NCI-H1092 treated with DMSO at 0.1 percent for 48 hours (cell line): ENCODE measurements at places on chromosomes 2 and 18.

GRCh38 chr18:77894060-77894459 is 644.4 kb downstream of the GALR1 start:
- DNase-seq = no peak

- no peak for DNase-seq
These were observed 24.0 kb downstream of the PKDCC start for GRCh38 chr2:42071791-42072190.

GRCh38 chr2:176781570-176782217 is 430.9 kb upstream of the HNRNPA3 start:
- DNase-seq = no peak

- no peak for DNase-seq
These were observed 87.0 kb upstream of the MAP4K3 start for GRCh38 chr2:39524061-39524460.

DNA sequence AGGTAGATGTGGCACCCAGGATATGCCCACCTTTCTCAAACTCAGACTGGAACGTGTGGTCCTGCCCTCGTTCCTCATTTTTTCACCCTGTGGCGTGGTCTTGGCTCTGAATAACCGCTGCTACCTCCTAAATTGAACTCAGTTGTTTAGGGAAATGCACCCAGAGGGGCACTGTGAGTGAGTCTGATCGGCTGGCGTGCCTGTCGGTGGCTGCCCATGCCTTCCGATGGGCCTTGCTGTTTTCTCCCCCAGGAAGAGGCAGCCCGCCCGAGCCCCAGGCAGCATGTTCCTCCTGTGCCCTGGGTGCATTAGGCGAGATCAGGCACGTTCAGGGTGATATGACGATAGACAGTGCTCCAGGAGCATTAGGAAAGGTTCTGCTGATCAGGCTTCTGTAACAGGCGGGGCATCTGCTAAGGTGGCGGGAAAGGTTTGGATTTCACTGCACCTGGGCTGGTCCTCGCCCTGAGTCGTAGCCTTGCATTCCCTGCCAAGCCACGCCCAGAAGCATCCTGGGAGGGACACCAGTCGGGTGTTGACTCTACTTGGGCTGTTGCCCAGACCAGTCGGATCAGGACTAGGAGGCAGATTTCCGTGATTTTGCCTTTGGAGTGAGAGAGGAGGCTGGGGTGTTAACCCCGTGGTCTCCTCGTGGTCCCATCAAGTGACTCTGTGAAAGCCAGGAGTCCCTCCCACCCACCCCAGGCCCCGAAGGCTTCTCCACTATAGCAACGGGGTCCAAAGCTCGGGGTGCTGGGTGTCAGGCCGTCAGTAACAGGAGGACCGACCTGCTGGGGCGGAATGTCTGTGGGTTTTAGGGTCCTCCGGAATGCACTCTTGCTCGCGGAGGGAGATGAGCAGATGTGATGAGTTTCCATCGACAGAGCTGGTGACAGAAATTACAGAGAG is 75.1 kb downstream of the SH3BP4 start:
- peak; percentile 56 for DNase-seq

DNA sequence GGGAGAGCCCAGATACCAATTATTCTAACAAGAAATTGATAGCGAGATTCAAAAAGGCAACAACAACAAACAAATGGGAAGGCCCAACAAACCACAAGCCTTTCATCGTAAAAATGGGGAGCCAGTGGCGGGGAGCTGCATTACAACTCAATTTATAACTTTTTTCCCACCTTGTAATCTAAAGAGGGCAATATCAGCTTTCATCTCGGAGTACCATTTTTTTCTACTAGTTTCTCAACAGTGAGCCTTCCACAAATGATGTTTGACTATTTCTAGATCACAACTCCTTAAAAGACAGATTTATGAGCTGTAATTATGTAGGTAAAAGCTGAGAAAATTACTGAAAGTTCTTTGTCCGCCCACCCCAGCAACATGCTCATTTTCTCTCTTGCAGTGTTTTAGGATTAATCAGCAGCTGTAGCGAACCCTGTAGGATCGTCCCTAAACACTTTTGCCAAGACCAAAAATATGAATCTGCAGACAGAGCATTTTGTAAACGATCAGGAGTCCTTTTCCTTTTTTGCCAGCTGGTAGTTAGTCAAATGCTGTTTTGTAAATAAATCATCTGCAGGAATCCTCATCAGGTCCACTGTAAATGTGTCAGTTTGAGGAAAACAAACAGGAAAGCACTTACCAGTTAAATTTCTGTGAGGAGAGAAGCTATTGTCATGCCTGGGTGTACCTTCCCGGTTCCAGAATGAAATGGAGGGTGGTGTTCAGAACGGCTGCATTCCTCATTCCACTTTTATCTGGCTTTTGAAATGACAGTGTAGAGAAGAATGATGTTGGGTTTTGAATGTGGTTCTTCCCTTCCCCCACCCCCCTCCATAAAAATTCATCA is 53.2 kb downstream of the EEF1B2 start:
- DNase-seq = no peak

DNA sequence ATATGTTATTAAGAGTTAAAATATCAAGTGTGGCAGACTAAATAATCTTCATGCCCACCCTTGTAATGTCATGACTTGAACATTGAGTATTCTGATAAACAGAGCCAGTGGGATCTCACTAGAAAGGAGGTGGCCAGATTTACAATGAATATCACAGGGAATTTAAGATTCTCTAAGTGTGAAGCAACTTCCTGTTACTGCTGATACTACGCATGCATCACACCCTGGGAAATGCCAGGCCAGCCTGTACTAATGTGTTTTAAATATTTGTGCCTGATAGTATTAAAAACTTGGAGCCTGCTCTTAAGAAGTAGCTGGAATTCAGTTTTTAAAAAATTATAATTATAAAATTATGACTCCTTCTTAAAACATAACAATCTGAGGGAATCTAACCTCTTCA is 148.3 kb downstream of the LAMA3 start:
- no peak for DNase-seq

GRCh38 chr2:192993059-192993458 is 798.3 kb upstream of the TMEFF2 start:
- no peak for DNase-seq

- peak; percentile 70 for DNase-seq
These were observed 73.2 kb downstream of the LRRFIP1 start for GRCh38 chr2:237700512-237701032.

- DNase-seq = peak; percentile 33
These were observed 90.1 kb downstream of the CHN1 start for GRCh38 chr2:174914853-174915760.

- DNase-seq = no peak
These were observed 121.9 kb upstream of the LGALSL start for GRCh38 chr2:64331849-64332699.

DNA sequence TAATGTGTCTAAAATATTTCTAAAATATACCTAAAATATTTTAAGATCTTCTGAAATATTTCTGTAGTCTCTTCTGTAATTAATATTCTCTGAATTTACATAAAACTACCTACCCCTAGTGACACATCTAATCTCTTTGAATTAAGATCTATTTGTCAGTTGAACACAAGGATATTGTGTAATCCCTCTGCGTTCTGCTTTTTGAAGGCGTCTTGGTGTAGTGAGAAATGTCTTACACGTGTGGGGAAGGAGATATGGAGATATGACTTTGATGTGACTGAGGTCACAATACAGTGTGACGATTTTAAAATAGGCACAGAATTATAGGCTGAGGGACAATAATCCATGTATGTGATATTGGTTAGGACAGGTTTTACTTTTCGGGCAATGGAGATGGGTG is 79.8 kb downstream of the DOK6 start:
- no peak for DNase-seq

DNA sequence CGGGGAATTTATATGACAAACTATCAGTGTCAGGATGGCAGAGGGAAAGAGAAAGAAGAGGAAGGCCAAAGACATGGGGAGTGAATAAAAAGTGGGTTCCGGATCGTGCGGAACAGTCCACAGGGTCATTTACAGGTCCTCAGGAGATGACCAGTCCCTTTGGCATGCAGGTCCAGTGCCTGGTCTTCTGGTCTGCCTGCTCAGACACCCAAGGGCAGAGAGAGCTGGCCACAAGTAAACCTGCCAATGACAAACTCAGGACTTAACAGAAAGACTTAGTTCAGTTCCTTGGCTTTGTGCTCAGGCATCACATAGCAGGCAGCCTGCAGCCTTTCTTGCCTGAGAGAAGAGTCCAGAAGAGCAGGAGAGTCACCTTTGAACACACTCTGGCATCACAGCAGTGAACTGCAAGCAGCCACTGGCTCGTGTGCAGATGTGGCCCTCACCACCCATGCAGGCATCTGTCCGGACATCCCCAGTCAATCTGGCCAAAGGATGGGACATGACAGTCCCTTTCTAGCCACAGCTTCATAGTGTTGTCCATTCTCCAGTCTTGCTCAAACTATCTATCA is 14.0 kb downstream of the TMEM127 start:
- no peak for DNase-seq

- DNase-seq = no peak
These were observed 56.0 kb downstream of the EN1 start for GRCh38 chr2:118791483-118791882.

GRCh38 chr2:65437392-65438135 is 5.2 kb upstream of the SPRED2 start:
- no peak for DNase-seq

GRCh38 chr2:19861813-19862212 is 40.0 kb downstream of the TTC32 start:
- DNase-seq = no peak

DNA sequence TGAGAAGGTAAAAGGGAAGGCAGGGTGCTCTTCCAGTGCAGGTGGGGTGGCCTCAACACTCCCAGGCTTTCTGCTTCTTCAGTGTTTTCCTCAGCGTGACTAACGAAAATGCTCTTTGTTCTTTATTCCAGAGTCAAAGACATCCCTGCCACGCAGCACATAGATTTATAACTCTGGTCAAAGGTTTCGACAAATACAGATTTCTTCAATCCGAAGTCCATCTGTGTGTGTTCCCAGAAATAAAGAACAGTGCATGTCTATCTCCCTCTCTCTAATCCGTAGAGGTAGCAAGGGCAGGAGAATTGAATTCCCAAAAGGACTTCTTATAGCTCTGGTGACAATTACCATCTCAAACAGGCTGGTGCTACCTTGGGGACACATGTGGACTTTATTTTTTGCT is 26.4 kb upstream of the TDRD15 start:
- no peak for DNase-seq

DNA sequence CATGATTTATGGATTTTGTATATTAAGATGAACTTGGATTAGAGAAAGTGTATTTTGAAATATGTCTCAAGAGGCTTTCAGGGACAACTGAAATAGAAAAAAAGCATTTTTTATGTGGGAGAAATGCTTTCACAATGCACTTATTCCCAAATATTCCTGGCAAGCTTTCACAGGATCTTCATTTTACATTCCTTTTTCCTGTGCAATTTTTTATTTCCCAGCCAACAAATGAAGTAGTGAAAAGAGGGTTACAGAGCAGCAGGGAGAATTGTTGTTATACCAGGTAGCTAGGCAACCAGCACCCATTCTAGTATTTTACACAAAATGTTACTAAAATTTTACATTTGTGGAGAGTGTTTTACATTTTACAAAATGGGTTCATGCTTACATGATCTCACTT is 167.0 kb upstream of the RPRM start:
- DNase-seq = no peak

DNA sequence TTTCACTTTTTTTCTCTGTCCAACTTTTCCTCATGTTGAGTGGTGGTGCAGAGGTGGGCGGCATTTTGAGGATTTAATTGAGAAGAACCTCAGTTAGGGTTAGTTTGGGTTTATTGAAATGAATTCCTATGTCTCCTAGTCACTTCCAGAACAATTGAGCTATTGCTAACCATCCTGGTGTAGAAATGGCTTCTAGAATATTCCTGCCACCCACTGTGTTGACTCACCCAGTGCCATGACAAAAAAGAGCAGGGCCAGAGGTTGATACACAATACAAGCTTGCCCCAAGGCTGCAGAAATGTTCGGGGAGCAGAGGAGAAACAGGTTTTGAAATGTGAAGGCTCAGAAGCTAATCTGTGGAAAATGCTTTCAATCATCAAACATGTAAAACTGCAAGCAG is 167.1 kb upstream of the TRIB2 start:
- DNase-seq = no peak

- no peak for DNase-seq
These were observed 34.8 kb downstream of the CDH20 start for GRCh38 chr18:61368001-61368400.

DNA sequence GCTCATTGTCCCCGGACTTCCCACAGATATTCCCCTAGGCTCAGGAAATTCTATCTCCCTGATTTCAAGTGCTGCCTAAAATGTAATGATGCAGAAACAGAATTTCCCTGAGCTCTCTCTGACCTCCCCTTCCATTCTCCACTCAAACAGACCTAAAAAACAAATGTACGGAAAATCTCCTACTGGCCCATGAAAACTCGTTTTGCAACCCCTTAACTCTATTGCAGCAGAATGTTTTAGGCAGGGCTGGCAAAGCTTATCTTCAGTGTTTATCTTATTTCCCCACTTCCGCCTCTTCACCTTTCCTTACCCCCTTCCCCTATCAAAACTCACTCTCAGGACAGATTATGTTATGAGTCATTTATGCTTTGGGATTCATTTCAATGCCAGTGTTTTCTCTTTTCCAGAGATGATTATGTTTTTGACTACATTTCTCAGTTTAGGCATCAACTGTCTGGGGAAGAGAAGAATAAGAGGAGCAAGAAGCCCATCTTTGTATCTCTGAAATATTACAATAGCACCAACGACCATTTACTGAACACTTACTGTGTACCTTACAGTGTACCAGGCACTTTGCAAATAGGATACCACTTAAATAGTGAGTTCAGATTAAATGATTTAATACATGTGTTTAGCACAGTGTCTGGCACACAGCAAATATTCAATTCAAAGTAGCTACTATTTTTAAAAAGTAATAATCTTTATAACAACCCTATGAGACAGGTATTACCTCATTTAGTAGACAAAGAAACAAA is 53.9 kb upstream of the STPG4 start:
- no peak for DNase-seq

GRCh38 chr2:232133078-232133477 is 171.6 kb downstream of the DIS3L2 start:
- no peak for DNase-seq

DNA sequence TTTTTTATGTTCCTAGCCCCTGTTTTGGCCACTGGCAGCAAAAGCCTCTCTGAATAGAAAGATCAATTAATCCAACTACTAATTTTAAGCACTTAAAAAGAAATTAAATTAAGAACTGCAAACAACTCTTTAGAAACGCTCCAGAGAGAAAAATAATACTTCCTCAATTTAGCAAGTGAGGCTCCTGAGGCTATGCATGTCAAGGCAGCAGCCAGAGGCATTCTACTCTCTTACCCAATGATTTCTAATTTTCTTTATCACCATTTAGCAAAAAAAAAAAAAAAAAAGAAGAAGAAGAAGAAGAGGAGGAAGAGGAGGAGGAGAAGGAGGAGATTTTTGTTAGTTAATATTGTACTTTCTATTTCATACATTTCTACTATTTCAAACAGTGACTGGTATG is 68.5 kb downstream of the TMEM237 start:
- no peak for DNase-seq
